ENCODE measurements at places on chromosomes 12 and 14.

DNA sequence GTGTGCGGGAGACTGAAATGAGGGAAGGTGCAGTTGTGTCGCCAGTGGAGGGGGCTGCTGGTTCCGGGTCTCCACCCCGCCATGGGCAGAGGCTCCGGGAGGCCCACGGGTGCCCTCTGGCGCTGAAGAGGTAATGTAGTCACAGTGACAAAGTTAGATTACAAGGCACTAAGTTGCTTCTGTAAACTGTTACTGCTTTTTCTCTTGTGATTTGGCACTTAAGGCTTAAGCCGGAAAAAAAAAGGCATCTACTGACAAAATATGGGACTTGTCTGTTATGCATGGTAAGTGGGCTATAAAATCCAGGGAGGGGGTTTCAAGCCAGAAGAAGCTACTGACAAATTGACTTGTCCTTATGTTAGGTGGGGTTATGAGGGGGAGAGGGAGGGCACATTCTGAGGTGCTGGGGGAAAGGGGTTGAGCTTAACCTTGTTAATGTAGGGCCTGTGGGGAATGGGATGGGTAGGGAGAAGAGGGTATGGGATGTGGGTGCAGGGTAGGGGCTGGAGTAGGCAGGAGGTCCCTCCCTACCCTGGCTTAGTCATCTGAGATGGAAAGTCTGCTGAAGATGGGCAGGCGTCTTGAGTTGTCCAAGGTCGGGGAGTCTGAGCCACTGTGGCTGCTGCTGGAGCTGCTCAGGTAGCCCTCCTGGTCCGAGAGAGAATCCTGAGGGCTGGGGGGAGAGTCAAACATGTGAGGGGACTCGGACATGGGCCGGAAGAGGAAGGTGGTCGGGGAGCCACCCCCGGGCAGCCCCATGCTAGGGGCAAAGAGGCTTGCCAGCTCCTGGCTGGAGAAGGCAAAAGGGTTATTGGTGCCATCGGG lies 3.7 kb downstream of the ZFP36L1 start:
- peak; percentile 74 for DNase-seq
- H3K36me3 ChIP-seq: peaks cover 35% of the 10 kb centered on the region
- peak overlapping the region; percentile 98 for H3K27ac ChIP-seq
- no peaks in the 10 kb centered on the region for H3K27me3 ChIP-seq
- peak overlapping the region; percentile 97 for H3K4me3 ChIP-seq

DNA sequence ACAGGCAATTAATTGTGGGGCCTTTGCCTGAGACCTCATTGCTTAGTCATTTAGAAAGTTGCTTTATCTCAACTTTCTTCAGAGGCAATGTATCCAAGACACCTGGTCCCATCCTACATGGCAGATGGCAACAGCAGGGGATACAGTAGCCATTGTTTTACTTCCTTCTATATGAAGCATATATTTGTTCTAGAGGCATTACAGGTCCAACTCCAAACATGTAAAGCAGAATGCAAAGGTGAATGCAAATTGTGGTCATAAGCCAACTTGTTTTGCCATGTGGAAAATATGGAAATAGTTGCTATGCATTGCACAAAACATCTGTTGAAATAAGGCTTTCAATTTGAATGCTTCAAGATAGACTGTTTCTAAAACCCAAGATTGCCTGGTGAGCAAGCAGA lies 109.8 kb upstream of the BCAT1 start:
- H3K4me3 ChIP-seq: no peak overlapping the region
- H3K36me3 ChIP-seq: no peaks in the 10 kb centered on the region
- no peak for DNase-seq

DNA sequence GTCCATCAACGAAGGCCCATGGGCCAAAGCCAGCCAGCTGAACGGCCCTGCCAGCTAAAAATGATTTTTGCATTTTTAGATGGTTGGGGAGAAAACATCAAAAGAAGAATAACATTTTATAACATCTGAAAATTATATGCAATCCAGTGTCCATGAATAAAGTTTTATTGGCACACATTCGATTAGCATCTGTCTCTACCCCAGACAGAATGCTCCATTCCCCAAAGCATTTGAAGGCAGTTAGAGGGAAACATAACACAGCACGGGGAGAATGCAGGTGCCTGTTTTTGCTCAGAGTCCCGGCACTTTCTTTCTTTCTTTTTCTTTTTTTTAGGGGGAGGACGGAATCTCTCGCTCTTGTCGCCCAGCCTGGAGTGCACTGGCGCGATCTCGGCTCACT lies 110.7 kb downstream of the ZNF664 start:
- H3K4me3 ChIP-seq: no peak overlapping the region
- H3K36me3 ChIP-seq: no peaks in the 10 kb centered on the region
- DNase-seq: no peak
- H3K27ac ChIP-seq: no peak overlapping the region
- peaks cover 3% of the 10 kb centered on the region for H3K27me3 ChIP-seq
- H3K4me1 ChIP-seq: no peaks in the 10 kb centered on the region

DNA sequence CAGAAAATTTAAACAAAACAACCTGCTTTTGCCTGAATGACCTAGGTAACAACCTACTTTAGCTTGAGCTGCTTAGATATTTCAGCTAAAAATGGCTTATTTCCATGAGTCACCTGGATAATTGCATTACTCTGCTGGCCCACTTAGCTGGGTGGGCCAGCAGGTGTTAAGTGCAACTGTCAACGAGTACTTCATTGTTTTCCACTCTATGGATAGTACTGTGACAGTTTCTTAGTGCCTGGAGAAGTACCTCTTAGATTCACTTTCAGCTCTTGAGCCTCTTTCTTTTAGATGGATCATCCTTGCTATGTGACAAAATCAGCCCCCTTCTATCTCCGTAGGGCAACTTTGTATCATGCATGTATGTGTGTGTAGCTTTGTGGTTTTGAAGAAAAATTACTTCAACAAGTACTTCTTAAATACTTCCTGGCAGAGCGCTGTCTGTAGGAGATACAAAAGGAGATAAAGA lies 368.2 kb upstream of the ATP2B1 start:
- H3K36me3 ChIP-seq: no peaks in the 10 kb centered on the region
- no peak for DNase-seq
- H3K4me1 ChIP-seq: peaks cover 5% of the 10 kb centered on the region
- no peak overlapping the region for H3K27ac ChIP-seq

DNA sequence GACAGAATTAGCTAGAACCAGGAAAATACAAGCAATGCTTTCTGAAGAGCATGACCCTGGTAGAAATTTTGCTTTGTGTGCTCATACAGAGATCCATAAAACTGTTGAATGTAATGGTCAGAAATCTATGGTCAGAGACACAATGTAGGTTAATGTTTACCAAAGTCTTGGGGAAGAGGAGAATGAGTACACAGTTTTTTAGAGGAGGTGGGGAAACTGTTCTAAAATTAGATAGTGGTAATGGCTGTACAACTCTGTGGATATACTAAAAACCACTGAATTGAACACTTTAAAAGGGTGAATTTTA lies 109.5 kb upstream of the ARHGAP5 start:
- no peak for DNase-seq
- H3K36me3 ChIP-seq: no peaks in the 10 kb centered on the region
- no peaks in the 10 kb centered on the region for H3K27me3 ChIP-seq
- H3K4me3 ChIP-seq: no peak overlapping the region

GRCh38 chr12:91033251-91033650 lies 24.6 kb downstream of the KERA start:
- H3K27me3 ChIP-seq: no peaks in the 10 kb centered on the region
- H3K4me3 ChIP-seq: no peak overlapping the region
- H3K4me1 ChIP-seq: no peaks in the 10 kb centered on the region
- H3K27ac ChIP-seq: no peak overlapping the region
- H3K36me3 ChIP-seq: no peaks in the 10 kb centered on the region

GRCh38 chr12:7161327-7161726 lies 28.2 kb upstream of the PEX5 start:
- H3K27me3 ChIP-seq: peaks cover 16% of the 10 kb centered on the region
- peaks cover 3% of the 10 kb centered on the region for H3K36me3 ChIP-seq
- no peak overlapping the region for H3K27ac ChIP-seq
- DNase-seq: no peak

DNA sequence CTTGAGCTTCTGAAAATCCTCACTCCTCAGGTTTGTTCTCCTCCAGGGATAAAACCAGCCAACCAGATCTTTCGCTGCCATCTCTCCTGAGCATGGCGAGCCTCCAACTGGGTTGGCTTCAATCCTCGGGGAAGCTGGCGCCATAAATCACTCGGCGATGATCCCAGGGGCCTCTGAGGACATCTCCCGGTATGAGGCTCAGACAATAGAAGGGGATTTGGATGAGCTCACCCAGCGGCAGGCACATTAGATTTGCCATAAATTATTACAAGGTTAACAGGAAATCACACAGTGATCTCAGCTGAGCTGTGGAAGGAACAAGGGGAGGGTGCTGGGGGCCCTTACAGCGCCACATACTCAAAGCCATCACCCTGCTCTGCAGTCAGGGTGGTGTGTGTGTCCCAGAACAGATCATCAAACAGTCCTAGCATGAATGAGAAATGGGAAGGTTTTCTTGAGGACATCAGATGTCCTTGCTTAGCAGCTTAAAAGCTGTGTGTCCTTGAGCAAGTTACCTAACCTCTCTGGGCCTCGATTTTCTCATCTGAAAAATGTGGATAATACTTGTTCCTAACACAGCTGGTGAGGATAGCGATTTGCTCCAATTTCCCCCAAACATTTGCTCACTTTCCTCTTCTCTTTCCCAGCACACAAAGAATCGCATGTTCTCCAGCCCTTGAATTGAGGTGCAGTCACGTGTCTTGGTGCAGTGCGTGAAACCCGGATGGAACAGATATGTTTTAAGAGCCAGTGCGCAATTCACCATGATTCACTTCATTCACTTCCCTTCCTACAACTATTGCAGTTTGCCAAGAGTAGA lies 142.8 kb downstream of the SCARB1 start:
- H3K27me3 ChIP-seq: no peaks in the 10 kb centered on the region
- H3K4me1 ChIP-seq: peaks cover 12% of the 10 kb centered on the region
- peak; percentile 60 for DNase-seq
- no peaks in the 10 kb centered on the region for H3K36me3 ChIP-seq
- H3K27ac ChIP-seq: peak overlapping the region; percentile 9

- DNase-seq: no peak
- H3K36me3 ChIP-seq: no peaks in the 10 kb centered on the region
- H3K27me3 ChIP-seq: no peaks in the 10 kb centered on the region
- H3K4me1 ChIP-seq: no peaks in the 10 kb centered on the region
- no peak overlapping the region for H3K4me3 ChIP-seq
- no peak overlapping the region for H3K27ac ChIP-seq
These were observed 20.4 kb downstream of the NR1H4 start for GRCh38 chr12:100494026-100494425.

- no peak for DNase-seq
- peaks cover 22% of the 10 kb centered on the region for H3K36me3 ChIP-seq
- peak overlapping the region; percentile 68 for H3K27ac ChIP-seq
- no peaks in the 10 kb centered on the region for H3K27me3 ChIP-seq
- H3K4me1 ChIP-seq: peaks cover 6% of the 10 kb centered on the region
These were observed 44.9 kb upstream of the CERS5 start for GRCh38 chr12:50212071-50212467.

GRCh38 chr12:7899755-7900154 lies 27.0 kb upstream of the SLC2A14 start:
- no peaks in the 10 kb centered on the region for H3K27me3 ChIP-seq
- H3K27ac ChIP-seq: no peak overlapping the region
- peak; percentile 76 for DNase-seq
- no peak overlapping the region for H3K4me3 ChIP-seq

GRCh38 chr14:89131004-89131750 lies 285.9 kb downstream of the FOXN3 start:
- H3K36me3 ChIP-seq: no peaks in the 10 kb centered on the region
- DNase-seq: no peak
- no peak overlapping the region for H3K27ac ChIP-seq
- H3K27me3 ChIP-seq: peaks cover 1% of the 10 kb centered on the region
